Hematopoietic multipotent progenitor cell (in vitro differentiated cells): ENCODE measurements at places on chromosomes 7 and 10. TPM values are rescaled to one million over a fixed set of nuclear protein-coding genes. Genes with fewer than 3 reads are reported as not detected.

Gene TMEM236
- total RNA-seq, result under 0.01 TPM

Gene SLC18A2
- 13.2 TPM for total RNA-seq

Gene RADIL
- total RNA-seq, result 0.27 TPM

DNA sequence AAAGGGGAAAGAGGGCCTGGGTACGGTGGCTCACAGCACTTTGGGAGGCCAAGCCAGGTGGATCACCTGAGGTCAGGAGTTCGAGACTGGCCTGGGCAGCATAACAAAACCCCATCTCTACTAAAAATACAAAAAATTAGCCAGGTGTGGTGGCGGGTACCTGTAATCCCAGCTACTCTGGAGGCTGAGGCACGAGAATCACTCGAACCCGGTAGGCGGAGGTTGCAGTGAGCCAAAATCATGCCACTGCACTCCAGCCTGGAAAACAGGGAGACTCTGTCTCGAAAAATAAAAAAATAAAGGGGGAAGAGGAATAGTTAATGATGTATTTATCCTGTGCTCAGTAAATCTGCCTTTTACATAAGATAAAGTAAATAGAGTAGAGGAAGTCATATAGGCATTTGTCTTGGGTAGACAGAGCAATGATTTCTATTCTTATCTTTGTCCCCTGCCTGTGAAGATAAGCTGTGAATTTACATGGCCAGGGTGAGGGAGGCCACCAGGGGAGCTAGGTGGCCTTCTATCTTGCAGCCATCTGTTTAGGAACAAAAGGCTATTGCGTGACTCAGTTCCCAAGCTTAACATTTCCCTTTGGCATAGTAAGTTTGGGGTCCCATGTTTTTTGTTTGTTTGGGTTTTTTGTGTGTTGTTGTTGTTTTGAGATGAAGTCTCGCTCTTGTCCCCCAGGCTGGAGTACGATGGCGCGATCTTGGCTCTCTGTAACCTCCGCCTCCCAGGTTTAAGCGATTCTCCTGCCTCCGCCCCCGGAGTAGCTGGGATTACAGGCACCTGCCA, 73.2 kb upstream of the GTF2I start:
- DNase-seq, result no peak

DNA sequence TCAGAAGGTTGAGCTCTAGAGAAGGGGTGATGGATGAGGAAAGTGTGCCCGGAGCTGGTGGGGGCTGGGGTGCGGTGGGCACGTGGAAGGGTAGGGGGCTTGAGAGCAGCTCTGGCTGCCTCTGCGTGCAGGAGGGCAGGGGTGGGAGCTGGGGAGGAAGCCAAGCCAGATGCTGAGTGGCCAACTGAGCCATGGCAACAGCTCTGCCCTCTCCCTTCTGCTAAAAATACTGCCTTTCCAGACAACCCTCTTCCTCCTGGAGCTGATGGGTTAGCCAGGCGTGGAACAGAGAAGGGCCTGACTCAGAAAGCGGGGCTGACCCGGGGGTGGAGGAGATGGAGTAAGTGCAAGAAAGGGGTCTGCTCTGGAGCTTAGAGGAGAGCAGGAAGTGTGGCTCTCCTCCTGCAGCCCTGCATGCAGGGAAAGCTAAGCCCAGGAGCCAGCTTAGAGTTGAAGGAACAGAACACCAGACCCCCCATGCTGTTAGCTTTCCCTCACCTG, 114.6 kb upstream of the AGK start:
- no peak for DNase-seq

GRCh38 chr10:11146402-11147171, 128.9 kb downstream of the CELF2 start:
- no peak for DNase-seq

DNA sequence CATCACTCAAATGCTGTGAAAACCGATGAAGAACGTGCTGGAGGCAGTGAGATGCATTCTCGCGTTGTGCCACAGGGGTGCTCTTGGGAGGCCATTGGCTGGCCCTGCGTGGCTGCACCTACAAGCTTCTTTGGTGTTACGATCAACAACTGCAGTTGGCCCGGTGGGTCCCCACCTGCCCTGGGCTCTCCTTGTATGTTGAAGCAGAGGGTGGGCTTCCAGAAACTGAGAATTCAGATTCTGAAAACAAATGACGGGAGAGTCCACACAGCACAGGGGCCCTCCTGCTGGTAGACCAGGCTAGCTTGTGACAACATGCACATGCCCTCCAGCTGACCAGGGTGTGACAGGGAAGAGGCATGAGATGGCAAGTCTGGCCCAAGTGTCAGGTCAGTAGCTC, 23.7 kb upstream of the DDC start:
- no peak for DNase-seq

- no peak for DNase-seq
Observed at GRCh38 chr10:49325916-49326783, 27.2 kb downstream of the C10orf71 start.

- no peak for DNase-seq
Observed at GRCh38 chr7:101629171-101629570, at the start of gene MYL10. Gene MYL10 (minus strand): TSS chr7:101629296. CDS start chr7:101629118, 178 bp downstream.

- DNase-seq, result no peak
Observed at GRCh38 chr10:34250722-34251121, 564.4 kb downstream of the PARD3 start.
